AG04450 (cell line): ENCODE measurements at places on chromosomes 4 and X. TPM values are rescaled to one million over a fixed set of nuclear protein-coding genes. Genes with fewer than 3 reads are reported as not detected.

Gene MORF4L2
- polyA plus RNA-seq = 452 and 562 TPM in 2 replicates

Gene ADH4
- polyA plus RNA-seq = not detected in 2 replicates

Gene EPHA5
- 0.02 and 0.04 TPM in 2 replicates for polyA plus RNA-seq

Gene PNMA6A
- 0.15 and 0.30 TPM in 2 replicates for polyA plus RNA-seq

Gene PRSS12
- 142 and 155 TPM in 2 replicates for polyA plus RNA-seq

Gene SNCA
- 2.5 and 2.9 TPM in 2 replicates for polyA plus RNA-seq

Gene GPR82
- not detected in 2 replicates for polyA plus RNA-seq

Gene HEPH
- 49.4 and 59.3 TPM in 2 replicates for polyA plus RNA-seq

GRCh38 chrX:82335772-82336171, 1133.9 kb downstream of the SH3BGRL start:
- DNase-seq = no peak

GRCh38 chr4:15649914-15650545, 5.1 kb downstream of the FBXL5 start:
- no peak for DNase-seq

DNA sequence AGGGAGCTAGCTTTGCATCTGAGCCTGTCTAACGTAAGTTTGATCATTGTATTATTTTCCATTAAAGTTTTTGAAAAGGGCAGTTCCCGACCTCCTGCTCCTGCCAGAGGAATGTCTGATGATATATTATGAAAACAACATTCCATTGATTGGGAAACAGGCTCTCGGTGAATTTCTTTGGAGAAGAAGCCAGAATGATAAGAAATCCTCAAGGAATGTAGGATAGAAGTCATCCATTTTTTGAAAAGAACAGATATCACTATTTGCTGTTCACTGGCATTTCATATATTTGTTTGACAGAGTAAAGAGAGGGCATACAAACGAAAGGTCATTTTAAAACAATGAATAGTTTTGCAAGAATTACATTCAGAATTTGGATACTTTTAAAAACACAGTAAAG, 781.0 kb upstream of the HTR2C start:
- no peak for DNase-seq

- DNase-seq = no peak
Measured at GRCh38 chr4:90198086-90198847, 71.1 kb downstream of the CCSER1 start.

DNA sequence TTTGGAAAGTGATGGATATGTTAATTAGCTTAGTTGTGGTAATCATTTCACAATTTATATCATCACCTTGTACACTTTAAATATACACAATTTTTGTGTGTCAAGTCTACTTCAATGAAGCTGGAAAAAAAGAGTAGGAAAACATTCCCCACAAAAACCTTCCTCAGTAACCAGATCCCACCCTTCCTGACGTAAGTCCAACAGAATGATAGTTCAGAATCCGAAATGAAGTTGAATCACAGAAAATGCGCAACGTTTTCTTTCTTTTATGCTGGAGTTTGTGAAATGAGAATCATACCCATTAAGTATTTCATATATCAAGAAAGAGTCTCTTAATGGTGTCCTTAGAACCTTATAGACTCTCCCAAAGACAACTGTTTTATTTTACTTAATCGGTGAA, 292.9 kb downstream of the USP46 start:
- no peak for DNase-seq

GRCh38 chr4:109944591-109944990, 31.9 kb downstream of the EGF start:
- DNase-seq = no peak

GRCh38 chrX:106177982-106178321, 9.8 kb downstream of the PWWP3B start:
- DNase-seq = no peak

DNA sequence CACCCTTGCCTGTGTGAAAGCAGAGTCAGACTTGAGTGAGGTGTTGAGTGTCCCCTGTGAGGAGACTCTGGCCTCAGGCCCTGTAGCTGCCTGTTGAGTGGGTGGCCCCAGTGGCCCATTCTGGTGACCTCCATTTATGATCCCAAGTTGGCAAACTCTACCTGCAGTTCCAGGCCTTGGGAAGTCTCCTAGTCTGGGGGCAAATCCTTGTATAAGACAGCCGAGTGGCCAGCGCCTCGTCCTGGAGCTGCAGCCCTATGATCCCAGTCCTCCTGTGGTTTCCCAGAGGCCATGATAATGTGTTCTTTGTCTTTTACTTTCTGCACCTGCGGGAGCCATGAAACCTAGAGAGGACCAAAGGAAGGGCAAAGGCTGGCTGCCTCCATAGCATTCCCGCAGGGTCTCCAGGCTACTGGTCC, 58.7 kb downstream of the NBDY start:
- no peak for DNase-seq

GRCh38 chr4:70613306-70614183, 15.0 kb upstream of the ENAM start:
- DNase-seq = no peak

- DNase-seq = no peak
Measured at GRCh38 chrX:150478496-150479492, 89.6 kb upstream of the MTM1 start.

GRCh38 chr4:146510942-146511341, 10.8 kb downstream of the SLC10A7 start:
- DNase-seq = no peak

- no peak for DNase-seq
Measured at GRCh38 chr4:90081432-90082144, 45.6 kb upstream of the CCSER1 start.

GRCh38 chrX:21929209-21929608, 11.3 kb upstream of the SMS start:
- DNase-seq = no peak

GRCh38 chr4:3036131-3036952, 38.0 kb downstream of the HTT-AS start:
- DNase-seq = no peak

DNA sequence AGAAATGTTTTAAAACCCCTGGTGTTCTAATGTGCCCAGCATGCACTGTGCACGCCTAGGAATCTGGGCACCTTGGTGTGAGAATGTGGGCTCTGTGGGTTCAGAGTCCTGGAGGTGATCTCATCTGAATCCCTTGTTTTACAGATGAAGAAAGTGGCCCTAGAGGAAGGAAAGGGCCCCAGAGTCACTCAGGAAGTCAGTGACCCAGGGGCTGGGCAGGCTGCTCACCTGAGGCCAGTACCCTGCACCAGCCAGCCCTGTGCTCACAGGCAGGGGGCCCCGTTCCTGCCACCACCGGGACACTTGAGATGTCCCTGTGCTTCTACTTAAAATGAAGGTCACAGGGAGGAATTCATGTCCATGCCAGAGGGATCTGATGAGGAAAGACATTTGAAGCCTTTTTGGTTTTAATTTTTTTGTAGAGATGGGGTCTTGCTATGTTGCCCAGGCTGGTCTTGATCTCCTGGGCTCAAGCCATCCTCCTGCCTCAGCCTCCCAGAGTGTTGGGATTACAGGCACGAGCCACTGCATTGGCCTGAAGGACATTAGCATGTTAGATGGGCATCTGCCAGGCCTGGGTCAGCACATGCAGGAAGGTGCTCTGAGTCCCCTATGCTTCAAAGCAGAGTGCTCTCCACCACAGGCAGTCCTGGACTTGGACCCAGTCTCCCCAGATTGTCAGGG, 7.4 kb upstream of the S100P start:
- no peak for DNase-seq

DNA sequence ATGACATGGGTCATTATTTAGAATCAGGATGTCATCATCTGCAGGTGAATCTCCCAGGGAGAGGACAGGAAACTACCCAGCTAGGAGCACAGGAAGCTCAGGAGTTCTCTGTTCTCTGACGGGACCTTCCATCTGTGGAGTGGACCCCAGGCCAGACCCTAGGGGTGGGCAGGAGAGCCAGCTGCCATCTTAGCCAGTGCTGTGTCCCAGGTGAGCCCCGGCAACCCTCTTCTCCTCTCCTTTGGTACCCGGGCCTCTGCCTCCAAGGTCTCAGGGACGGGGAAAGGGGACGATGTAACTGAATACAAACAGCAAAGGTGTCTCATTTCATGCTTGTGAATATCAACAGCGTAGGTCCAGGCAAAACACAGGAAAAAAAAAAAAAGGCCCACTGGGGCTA, 48.5 kb downstream of the C4orf50 start:
- no peak for DNase-seq
